ENCODE measurements at places on chromosomes 5 and 9.
A peak's percentile ranks its signal among the peaks of the same experiment; 100 is the strongest.

DNA sequence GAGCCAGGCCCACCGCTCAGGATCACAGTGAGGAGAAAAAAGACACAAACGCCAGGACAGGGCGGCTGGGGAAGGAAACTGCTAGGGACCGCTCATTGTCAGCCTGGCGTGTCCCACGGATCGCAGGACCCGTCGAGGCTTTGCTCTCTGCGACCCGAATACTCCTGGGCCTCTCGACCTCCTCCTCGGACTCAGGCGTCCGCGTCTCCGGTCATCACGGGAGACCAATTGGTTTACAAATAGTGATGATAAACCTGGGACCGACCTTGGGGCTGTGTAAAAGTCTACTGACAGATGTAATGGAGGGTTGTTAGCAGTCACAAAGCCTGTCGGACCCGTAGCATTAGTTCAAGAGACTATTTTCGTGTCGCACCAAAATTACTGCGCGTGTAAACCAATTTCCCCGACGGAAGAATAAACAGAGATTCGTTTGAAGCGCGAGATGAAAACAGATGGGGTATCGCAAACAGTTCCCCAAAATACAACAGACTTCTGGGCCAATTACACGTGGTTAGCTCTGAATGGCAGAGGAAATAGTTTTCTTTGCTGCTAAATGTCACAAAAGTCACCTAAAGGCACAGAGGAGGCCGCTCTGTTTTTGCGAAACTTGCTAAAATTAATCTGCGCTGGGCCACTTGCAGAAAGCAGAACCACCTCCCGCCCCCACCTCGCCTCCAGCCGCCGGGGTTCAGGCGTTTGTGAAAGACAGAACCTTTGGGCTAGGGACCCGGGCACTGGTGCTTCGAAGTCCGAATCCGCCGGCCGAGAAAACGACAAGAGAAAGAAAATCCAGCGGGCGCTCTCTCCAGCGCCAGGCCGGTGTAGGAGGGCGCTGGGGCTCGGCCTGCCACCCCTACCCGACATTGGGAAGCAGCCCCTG is 67.6 kb downstream of the FOXD1 start:
- DNase-seq: no peak

DNA sequence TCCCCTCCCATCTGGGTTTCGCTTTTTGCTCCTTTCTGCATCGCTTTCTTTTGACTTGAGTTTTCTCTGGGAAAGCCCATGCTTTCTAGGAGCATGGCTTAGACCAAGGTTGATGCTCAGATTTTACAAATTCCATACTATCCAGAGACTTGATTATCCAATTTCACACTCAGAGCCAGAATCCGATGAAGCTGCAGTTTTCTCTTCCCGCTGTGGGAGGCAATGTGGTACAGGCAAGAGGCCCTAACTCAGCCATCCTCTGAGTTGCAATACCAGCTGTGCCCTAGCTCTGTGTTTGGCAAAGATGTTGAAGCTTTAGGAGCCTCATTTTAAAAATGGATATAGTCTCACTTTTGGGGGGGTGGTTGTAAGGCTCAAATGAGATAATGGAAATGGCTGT is 85.1 kb downstream of the BRINP1 start:
- no peak for DNase-seq

DNA sequence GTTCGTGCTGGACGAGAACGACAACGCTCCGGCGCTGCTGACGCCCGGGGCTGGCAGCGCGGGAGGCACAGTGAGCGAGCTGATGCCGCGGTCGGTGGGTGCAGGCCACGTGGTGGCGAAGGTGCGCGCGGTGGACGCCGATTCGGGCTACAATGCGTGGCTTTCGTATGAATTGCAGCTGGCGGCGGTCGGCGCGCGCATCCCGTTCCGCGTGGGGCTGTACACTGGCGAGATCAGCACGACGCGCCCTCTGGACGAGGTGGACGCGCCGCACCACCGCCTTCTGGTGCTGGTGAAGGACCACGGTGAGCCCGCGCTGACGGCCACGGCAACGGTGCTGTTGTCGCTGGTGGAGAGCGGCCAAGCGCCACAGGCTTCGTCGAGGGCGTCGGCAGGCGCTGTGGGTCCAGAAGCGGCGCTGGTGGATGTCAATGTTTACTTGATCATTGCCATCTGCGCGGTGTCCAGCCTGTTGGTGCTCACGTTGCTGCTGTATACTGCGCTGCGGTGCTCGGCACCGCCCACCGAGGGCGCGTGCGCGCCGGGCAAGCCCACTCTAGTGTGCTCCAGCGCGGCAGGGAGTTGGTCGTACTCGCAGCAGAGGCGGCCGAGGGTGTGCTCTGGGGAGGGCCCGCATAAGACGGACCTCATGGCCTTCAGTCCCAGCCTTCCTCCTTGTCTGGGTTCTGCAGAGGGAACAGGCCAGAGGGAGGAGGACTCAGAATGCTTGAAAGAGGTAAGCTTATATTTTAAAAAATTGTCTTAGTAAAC is 2.2 kb downstream of the PCDHA13 start:
- DNase-seq: no peak

DNA sequence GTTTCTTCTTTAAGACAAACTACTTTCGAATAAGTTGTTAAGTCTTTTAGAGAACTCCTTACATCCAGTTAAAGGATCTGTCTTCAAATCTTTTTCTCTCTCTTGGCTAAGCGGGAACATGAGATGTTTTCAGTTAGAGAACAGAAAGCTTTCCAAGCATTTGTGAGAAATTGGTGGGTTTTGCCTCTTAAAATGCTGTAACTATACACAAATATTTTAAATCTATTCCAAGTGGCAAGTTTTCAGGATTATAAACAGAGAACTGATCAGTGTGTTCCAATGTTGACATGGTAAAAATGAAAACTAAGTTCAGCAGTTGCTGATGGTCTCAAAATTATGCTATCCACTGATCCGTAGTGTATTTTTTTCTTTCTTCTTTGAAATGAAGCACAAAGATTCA is 100.4 kb downstream of the EBF1 start:
- no peak for DNase-seq

- DNase-seq: no peak
Measured at GRCh38 chr5:150404941-150405816, 7.5 kb downstream of the CD74 start.

GRCh38 chr9:115196919-115197318 is 79.0 kb upstream of the TNC start:
- DNase-seq: no peak

- peak; percentile 68 for DNase-seq
Measured at GRCh38 chr9:2427120-2427891, 194.3 kb upstream of the VLDLR start.

GRCh38 chr5:102893942-102894341 is 138.8 kb downstream of the PAM start:
- DNase-seq: no peak

- DNase-seq: no peak
Measured at GRCh38 chr5:6206501-6206900, 171.8 kb downstream of the MED10 start.

DNA sequence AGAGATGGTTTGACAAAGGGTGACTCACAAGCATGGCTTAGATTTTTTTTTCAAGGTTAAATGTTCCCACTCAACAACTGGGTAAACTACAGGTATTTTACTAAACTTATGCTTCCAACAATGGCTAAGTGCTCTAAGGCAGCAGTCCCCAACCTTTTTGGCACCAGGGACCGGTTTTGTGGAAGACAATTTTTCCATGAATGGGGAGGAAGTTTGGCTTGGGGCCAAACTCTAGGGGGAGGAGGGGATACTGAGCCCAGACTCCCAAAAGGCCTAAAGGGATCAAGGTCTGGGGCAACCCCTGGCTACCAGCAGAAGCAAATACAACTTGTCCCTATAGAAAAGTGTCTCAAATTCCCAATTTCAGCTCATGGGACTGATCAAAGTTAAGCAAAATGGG is 32.0 kb upstream of the HSD17B3 start:
- no peak for DNase-seq
